ENCODE measurements at places on chromosomes 6 and 20.

GRCh38 chr6:163190786-163191185 lies 223.7 kb upstream of the QKI start:
- no peak for DNase-seq

DNA sequence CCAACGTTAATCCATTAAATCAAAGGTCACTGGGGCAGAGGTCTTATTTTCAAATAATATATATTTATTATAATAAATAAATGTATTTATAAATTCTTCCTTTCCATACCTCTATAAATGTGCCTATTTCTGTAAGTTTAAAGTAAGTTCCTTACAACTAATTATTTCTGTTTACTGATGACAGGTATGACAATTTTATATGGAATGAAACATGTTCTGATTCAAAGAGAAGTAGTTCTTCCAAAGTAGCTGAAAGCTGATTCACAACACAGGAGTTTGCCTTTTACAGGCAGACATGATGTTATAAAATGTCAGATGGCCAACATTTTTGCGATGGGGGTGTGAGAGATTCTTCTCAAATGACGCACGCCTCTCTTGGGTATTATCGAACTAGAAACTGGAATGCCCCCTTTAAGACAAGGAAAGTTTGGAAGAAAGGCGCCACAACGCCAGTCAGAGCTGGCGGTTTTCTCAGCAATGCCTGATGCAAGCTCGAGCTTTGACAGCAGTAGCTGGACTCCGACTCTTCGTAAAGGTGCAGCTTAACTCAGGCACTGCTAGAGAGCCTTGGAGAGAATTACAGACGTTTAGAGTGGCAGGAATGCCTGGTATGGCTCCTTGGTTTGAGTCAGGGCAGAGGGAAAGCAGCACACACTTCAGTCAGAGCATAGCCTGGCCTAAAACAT lies 92.1 kb downstream of the FOXC1 start:
- DNase-seq = no peak

DNA sequence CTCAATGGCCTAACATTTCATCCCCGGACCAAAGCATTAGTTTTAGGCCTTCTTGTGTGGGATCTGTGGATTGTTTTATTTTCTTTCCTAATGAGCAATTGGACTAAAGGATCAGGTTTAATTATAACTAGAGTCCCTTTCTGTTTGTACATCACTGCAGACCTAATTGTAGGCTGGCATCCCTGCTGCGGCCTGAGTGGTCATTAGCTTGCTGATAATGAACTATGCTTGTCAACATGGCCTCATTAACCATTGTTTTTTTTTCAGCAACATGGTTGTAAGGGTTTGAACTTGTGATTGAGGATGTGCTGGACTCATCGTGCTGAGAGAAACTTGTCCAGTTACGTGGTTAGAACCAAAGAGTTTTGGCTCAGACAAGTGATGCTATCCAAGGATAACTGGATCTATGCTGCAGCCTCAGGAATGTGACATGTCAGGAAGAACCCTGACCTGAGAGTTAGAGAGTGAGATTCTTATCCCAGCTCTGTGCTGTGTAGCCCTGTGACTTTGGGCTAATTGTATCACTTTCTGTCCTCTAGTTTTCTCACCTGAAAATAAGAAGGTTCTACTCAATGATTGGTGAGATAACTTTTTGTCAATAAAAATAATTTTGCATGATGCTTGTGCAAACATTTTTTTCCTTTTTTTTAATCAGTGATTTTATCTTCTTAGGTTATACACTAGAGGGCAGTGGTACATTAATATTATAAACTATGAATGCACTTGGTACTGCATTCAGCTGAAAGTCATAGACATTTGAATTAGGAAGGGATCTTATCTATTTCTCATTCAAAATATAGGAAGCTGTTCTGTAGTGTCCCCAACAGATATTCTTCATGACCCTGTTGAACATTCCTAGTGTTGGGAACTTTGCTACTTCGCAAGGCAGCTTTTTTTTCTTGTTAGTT lies 140.9 kb downstream of the RNF144B start:
- no peak for DNase-seq

DNA sequence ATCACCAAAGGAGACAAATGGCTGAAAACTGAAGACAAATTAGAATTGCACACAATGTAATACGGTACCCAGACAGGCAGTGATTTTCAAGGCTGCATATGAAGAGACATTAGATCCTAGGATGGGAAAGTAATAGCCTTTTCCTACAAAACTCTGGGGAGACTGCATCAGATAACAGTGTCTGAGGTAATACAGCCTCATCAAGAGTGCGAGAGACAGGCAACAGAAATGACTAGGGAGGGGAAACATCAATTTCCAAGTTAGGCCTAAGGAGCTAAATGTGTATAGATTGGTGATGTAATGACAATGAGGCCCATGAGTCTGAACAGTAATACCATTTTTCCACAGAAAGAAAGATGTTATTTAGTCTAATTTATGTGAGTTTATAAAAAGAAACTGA lies 200.3 kb downstream of the HTR1B start:
- DNase-seq = no peak

- DNase-seq = no peak
These were observed 607.1 kb downstream of the COL12A1 start for GRCh38 chr6:74598462-74599393.

DNA sequence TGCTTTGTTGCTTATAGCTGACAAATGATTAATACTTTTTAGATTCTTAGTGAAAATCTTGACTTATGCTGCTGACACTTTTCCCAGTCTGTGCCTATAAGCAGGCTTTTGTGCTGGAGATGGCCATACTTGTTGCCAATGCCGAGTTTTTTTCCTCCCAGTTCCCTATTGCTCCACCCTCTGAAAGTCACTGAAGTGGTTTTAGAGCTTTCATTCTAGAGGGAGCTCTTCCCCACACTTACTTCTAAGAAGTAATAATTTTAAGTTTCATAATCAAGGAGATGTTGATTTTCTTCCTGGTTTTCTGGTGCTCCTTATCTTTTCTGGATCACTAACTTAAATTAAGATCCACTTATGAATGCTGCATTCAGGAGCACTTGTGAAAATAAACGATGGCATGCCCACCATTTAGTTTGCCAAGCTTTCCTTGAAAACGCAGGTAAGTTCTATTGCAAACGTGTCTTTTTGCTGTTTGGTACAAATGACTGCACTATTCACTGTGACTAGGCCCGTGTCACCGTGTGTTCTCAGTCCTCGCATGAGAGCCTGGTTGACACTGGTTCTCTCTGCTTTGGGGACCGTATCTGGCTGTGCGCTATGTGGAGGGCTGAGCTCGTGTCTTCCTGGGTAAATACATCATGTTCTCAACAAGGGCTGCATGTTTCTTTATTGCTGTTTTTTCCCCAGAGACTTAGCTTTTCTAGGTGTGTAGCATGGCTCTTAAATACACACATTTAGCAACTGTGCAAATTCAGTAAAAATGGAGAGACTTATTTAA lies 50.2 kb downstream of the GFRA4 start:
- no peak for DNase-seq

DNA sequence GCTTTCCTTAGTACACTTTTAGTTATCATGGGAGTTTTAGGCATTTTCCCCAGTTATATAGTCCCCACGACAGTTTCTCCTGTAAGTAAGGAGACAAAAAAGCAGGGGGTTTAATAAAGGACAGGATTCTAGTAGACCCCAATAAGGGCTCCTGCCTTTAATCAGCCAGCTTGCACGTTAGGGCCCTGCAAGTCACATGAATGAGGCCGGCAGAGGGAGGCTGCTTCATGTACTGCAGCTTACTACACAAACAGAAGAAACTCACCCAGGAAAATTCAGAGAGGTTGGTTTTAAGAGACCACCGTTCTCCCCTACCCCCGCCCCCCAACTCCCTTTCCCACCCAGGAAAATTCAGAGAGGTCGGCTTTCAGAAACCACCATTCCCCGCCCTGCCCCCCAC lies 229.7 kb upstream of the MOCS1 start:
- DNase-seq = no peak

DNA sequence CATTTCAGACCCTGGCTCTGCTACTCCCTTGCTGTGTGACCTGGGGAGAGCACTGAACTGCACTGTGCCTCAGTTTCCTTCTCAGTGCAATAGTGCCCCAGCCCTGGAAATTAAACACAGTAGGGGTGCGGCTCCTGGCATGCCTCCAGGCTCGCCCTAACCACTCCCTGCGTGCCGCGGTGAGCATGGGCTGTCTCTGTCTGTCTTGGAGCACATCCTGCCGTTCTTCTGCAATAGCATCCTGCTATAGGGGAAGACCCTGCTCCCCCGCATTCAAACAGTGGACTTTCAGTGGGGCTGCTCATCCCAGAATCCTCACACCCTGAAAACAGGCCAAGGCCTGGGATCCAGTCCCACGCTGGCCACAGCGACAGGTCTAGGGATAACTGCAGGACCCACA lies 129.5 kb downstream of the FOXC1 start:
- no peak for DNase-seq

DNA sequence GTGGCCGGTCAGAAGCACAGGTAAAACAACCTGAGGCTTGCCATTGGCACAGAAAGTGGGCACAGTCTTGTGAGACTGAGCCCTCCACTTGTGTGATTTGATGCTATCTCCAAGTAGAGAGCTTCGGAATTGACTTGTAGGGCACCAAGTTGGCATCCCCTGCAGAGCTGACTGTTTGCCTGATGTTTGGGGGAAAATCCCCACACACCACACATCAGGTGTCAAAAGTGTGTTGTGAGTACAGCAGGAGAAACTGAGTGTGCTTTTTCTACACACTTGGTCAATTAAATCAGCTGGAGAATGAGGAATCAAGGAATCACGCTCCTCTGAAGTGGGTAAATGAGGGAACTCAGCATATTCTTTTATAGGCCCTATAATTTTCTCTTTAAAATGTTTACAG lies 989 bp downstream of the SERINC3 start:
- DNase-seq = peak; percentile 21

- peak; percentile 12 for DNase-seq
These were observed 49.6 kb downstream of the DSTN start for GRCh38 chr20:17619351-17620093.

DNA sequence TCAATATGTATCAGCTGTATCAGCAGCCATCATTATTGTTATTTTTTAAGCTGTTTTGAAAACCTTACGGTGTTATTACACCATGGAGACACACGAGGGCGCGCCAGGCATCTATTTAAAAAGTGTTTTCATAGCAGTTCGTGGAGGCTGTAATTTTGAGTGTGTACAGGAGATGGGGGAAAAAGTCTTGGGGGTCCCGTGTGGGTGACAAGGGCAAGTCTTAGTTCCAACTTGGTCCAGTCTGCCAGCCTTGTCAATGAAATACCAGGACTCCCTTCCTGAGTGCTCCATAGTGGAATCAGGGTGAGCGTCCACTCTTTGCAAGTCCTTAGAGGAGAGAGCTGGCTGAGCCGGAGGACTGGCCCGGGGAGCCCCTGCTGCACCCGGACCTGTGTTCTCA lies 43.3 kb downstream of the SLC2A10 start:
- DNase-seq = peak; percentile 42

- DNase-seq = no peak
These were observed 69.5 kb upstream of the LTV1 start for GRCh38 chr6:143773506-143774150.

GRCh38 chr6:145860562-145860961 lies 46.0 kb upstream of the FBXO30 start:
- DNase-seq = no peak

DNA sequence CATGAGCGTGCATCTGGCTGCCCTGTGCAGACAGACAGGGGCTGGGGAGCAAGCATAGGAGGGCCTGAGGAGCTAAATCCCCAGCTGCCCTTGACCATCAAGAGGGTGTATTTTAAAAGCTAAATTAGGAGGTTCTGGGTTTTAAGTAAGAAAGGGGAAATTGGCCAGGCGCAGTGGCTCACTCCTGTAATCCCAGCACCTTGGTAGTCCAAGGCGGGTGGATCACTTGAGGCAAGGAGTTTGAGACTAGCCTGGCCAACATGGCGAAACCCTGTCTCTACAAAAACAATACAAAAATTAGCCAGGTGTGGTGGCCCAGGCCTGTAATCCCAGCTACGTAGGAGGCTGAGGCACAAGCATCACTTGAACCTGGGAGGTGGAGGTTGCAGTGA lies 27.8 kb downstream of the SERPINB6 start:
- DNase-seq = no peak

GRCh38 chr20:18692447-18692846 lies 104.6 kb downstream of the DTD1 start:
- no peak for DNase-seq

DNA sequence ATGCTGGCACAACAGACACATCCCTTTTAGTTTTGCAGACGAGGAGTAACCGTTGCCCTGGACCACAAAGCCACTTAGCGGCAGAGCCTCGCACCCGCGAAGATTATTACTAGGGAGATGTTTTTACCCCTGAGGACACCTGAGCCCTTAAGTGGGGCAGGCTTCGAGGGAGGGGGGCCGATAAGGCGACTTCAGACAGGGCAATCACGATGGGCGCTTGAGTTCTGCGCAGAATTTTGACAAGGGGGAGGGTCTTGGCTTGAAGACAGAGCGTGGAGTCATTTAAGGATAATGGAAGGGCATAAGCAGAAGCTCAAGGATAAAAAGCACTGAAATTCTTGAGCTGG lies 650 bp upstream of the TTK start:
- no peak for DNase-seq

DNA sequence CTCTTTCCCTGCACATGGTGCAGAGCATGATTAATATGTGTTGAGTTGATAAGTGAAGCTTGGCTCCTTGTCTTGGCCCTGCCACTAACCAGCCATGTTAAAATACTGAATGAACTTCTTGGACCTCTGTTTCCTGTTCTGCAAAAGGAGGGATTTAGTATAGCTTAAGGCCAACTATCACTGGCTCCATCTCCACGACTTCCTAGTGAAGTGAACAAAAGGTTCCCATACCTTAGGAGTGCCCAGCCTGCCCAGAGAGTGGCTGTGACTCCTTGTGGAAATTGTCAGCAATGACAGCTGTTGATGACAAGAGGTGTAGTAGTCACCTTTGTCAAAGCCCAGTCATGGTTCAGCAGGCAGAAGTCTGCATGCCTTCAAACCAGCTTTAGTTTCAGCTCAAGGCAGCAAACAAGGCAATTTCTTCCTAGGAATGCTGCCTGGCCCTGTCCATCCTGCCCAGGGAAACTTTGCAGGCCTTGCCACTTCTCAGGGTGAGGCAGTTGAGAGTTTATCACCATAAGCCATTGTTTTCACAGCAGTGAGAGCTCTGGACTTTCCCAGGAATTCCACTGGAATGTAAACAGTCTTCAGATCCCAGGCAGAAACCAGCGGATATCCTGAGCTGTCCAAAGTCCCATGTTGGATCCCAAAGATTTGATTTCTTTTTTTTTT lies 169.7 kb upstream of the TNFAIP3 start:
- DNase-seq = no peak

GRCh38 chr20:49594143-49594930 lies 26.4 kb upstream of the PTGIS start:
- DNase-seq = peak; percentile 30

- no peak for DNase-seq
These were observed 349.8 kb downstream of the DHX35 start for GRCh38 chr20:39311851-39312506.

- no peak for DNase-seq
These were observed 49.5 kb upstream of the PREP start for GRCh38 chr6:105452376-105452775.

- no peak for DNase-seq
These were observed 82.7 kb upstream of the TRAF3IP2 start for GRCh38 chr6:111688331-111688730.

GRCh38 chr20:7667194-7667593 lies 273.1 kb downstream of the HAO1 start:
- no peak for DNase-seq

- no peak for DNase-seq
These were observed 134.1 kb upstream of the CITED2 start for GRCh38 chr6:139508576-139508975.

All from activated T-cell treated with anti-CD3 and anti-CD28 coated beads, Interleukin-2, amount 50 U/mL, for 1 hour (primary cell).